ENCODE measurements at places on chromosomes 5 and 9.

DNA sequence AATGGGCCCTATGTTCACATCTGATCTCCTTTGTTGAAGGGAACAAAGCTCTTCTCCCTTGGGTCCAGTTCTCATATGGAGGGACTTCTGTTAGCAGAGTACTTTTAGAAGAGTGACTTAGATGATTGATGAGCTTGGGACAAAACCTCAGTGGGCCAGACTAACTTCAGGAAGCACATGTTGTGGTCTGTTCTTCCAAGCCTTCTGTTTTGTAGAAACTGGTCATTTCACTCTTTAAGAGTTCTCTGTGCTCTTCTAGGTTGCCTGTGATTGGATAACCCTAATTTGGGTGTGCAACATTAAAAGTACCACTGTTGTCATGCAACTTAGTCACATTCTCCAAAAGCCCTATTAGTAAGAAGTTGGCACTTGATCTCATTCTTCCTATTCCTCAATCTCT is 183.5 kb upstream of the ACO1 start:
- DNase-seq = no peak

DNA sequence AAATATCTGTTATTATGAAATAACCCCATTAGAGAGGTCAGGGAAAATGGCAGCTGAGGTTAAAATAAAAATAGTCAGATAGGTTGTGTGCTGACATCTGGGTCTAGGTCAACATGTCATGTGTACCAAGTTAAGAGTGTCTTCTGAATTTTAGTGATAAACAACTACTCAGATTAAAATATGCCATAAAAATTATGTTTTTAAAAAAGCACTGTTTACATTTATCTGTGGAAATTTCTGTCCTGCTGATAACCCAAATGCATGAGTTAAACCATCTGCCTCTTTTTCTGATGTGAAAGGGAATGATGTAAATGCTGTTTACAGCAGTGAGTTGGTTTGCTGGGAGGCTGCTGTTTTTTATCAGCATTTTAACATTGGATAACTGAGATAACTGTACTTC is 361.2 kb upstream of the TARS1 start:
- DNase-seq = no peak

DNA sequence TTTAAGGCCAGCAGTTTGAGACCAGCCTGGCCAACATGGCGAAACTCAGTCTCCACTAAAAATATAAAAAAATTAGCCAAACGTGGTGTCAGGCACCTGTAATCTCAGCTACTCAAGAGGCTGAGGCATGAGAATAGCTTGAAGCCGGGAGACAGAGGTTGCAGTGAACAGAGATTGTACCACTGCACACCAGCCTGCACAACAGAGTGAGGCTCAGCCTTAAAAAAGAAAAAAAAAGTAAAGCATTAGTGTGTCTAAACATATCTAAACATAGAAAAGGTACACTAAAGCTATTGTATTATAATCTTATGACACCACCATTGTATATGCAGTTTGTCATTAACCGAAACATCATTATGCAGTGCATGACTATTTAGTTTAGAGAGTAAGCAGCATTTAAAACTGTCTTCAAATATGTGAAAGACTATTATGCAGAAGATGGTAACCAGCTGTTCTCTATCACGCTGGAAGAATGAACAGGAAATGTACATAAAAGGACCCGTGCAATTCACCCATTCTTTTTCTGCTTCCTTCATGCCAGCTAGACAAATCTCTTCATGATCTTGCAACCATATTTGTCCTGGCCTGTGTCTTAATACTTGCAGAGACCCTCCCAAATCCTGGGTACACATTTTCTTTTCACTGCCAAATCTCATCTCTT is 58.6 kb downstream of the ITGA1 start:
- no peak for DNase-seq

DNA sequence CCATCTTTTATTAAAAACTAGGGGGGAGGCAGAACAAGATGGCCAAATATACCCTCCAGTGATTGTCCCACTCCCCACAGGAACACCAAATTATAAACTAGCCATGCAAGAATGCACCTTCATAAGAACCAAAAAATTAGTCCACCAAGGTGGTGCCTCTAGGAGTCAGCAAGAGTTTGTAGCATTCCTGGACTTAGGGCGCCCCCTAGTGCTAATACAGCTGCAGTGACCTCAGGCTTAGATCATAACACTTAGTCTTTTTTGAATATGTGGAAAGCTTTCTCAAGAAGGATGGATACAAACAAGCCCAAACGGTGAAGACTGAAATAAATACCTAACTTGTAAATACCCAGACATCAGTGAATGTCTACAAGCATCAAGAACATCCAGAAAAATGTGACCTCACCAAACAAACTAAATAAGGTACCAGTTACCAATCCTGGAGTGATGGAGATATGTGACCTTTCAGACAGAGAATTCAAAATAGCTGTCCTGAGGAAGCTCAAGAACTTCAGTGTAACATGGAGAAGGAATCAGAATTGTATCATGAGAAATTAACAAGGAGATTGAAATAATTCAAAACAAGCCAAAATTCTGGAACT is 19.3 kb downstream of the PPIP5K2 start:
- peak; percentile 87 for DNase-seq

DNA sequence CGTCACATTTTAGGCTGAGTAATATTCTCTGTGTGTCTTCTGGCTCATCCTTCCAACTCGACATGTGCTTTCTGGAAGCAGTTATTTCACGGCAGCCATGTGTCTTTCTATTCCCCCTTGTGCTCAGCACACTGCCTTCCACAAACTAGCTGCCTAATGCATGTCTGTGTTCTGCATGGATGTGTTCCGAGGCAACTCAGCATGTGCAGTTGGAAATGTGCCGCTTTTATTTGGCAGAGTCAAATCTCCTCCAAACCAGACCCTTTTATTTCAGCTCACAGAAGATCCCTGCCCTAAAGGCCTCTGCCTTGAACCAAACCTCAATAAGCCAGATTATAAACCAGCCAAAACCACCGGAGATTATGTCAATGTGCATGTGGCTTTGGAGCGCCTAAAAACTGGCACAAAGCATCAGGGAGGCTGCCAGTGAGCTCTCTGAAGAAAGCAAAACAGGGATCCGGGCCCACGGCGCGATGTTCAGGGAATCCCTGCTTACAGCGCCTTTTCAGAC is 360.2 kb downstream of the DEPDC1B start:
- DNase-seq = no peak

DNA sequence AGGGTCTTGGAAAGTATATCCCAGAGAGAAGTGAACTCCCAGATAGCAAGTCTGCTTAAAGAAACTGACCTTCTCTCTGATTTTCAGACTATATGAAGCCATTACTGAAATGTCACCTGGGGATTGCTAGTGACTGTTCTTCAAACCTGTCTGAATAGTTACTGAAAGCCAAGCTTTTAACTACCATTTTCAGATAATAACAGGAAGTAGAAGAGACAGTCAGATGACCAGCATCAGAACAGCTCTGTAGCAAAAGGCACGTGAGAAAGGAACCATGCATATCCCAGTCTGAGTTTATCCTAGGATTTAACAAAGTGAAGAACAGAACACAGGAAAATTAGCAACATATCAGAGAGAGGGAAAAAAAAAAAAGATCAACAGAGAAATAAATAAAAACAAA is 74.9 kb upstream of the SELENOP start:
- no peak for DNase-seq

All from activated CD4-positive, alpha-beta T cell treated with anti-CD3 and anti-CD28 coated beads for 4 hours (primary cell).